Right lung (tissue), 10 donors: ENCODE measurements at places on chromosomes 2 and 18. TPM values are rescaled to one million over a fixed set of nuclear protein-coding genes. Genes with fewer than 3 reads are reported as not detected.

The ASPRV1 gene
- 4.0 TPM for polyA plus RNA-seq

DNA sequence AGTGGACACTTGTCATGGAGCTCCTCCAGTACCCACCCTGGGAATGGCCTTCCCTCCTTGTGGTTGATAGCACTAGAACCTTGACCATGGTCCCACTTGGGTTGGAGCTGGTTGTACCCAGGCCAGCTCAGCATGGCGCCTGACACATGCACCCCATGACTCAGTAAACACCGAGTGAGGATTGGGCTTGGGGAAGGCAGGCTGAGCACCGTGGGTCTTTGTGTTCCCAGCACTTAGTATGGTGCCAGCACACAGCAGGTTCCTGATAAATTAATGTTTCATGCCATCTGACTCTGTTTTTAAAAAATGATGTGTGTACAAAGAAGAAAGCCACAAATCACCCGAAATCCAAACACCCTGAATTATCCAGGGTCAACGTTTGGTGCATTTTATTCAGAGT, 69.8 kb downstream of the CIB4 start:
- DNase-seq, result no peak

The FBXO36 gene
- 5.3 TPM for polyA plus RNA-seq

- DNase-seq, result no peak
Measured at GRCh38 chr2:236748385-236748784, 178.8 kb downstream of the ACKR3 start.
